ENCODE measurements at places on chromosomes 6 and 20. TPM values are rescaled to one million over a fixed set of nuclear protein-coding genes. Genes with fewer than 3 reads are reported as not detected.

The BTNL2 gene
- total RNA-seq = not detected

The PNLDC1 gene
- not detected for total RNA-seq

The STMND1 gene
- total RNA-seq = not detected

The FNDC1 gene
- 0.04 TPM for total RNA-seq

The EPPIN gene
- not detected for total RNA-seq

DNA sequence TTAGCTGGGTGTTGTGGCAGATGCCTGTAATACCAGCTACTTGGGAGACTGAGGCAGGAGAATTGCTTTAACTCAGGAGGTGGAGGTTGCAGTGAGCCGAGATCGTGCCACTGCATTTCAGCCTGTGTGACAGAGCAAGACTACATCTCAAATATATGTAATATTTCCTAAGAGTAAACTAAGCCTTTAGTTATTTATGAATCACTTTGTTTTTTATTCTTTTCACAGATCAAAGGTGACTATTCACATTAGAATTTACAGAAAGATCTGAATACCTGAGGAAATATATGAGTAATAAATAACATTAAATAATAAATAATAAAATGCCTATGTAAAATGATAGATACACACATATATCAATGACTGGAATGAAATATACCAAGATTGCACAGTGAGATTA is 630.8 kb upstream of the IMPG1 start:
- DNase-seq = no peak

- DNase-seq = no peak
These were observed 302.8 kb upstream of the RNF217 start for GRCh38 chr6:124659427-124659826.

DNA sequence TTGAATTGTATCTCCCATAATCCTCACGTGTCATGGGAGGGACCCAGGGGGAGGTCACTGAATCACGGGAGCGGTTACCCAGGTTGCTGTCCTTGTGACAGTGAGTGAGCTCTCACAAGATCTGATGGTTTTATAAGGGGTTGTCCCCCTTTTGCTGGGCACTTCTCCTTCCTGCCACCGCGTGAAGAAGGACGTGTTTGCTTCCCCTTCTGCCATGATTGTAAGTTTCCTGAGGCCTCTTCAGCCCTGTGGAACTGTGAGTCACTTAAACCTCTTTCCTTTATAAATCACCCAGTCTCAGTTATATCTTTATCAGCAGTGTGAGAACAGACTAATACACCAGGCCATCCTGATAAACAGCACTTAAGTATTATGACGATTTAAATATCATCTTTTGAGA is 9.0 kb upstream of the MRGBP start:
- no peak for DNase-seq

DNA sequence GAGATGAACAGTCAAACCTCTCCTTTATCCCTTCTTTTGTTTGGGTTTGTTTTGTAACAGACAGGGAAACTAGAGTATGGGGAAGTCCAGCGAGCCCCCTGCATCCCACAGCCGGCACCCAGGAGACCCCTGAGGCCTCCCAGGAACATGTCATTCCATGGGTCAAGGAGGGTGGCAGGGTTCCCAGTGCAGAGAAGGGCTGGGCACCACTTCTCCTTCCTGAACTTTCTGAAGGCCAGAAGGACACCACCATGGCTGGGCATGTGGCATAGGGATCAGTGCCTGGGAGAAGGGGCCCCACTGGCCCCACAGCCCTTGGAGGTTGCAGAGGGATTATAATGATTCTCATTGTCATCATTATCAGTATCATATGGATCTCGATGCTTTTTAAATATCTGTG is 13.9 kb upstream of the CST7 start:
- DNase-seq = no peak

GRCh38 chr6:18567380-18567779 is 180.2 kb downstream of the RNF144B start:
- no peak for DNase-seq

DNA sequence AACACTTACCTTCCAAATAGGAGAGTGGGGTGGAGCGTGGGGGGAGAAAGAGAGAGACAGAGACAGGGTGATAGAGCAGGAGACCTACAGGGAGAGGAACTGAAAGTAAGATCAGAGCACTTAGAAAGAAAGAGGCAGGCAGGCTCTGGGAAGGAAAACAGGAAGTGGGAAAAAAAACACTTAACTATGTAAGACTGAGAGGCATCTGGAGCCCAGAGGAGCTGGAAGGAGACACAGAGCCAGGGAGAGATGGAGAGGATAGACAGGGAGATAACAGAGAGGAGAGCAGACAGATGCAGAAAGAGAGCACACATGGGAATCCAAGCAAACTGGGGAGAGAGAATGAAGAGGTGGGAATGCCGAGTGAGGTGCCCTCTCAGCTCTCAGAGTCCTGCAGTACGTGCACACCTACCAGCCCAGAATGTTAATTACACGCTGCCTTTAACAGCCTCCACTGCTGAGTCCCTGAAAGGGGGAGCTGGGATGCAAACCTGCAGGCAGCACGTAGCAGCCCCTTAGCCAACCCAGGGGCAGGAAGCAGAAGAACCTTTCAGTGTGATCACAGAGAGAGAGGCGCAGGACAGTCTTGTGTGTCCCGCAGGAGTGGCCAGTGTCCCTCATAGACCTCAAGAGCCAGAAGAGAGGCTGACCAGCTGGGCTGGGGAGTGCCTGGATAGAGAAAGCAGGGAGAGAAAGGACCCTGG is 132.7 kb upstream of the LRFN2 start:
- no peak for DNase-seq

- DNase-seq = no peak
These were observed 86.1 kb downstream of the LINC00237 start for GRCh38 chr20:21019814-21020658.

DNA sequence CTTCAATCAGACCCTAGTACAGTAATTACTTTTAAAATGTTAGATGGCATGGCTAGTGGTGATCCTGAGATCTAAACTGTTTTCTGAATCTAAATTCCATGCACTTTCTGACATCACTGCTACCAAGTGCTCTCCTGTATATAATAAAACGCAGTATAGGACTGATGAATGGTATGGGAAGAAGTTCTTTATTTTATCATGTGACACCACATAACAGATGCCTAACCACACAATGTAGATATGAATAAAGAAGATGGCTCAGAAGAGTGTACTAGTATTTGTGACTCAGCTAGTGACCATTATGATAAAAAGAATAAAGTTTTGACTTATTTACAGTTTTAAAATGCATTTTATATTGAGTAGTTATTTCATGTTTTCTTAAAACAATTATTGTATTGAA is 8.5 kb downstream of the NDUFAF4 start:
- DNase-seq = no peak

DNA sequence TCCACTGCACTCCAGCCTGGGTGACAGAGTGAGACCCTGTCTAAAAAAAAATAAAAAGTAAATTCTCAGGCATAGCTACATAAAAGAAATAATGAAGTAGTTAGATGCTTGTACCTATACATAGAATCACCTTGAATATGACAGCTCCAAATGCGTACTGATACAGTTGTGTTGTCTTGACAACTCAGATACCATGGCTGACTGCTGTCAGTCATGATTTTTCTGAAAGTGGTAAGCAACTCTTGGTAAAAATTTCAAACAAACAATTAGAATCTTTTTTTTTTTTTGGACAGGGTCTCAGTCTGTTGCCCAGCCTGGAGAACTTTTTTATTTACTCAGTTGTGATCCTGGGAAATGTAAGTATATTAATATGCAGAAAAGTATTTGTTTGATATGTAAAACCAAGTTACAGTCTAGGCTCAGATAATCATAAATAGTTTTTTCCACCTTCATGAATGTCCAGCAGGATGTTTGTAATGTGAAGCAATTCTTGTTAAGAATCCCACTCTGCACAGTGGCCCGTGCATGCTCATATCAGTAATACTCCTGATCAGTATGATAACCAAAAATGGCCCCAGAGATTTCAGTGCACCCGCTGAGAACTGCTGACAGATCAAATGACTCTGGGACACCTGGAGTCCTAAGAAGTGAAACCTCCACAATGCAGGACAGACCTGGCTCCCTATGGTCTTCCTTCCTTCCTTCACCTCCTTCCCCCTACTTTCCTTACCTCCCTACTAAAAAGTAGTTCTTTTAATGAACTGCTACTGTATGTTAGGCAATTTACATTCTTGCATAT is 14.0 kb upstream of the MAPK13 start:
- DNase-seq = no peak

GRCh38 chr6:41503827-41504465 is 42.2 kb upstream of the FOXP4 start:
- DNase-seq = no peak

GRCh38 chr20:61896058-61896961 is 169.4 kb downstream of the TAF4 start:
- DNase-seq = no peak

DNA sequence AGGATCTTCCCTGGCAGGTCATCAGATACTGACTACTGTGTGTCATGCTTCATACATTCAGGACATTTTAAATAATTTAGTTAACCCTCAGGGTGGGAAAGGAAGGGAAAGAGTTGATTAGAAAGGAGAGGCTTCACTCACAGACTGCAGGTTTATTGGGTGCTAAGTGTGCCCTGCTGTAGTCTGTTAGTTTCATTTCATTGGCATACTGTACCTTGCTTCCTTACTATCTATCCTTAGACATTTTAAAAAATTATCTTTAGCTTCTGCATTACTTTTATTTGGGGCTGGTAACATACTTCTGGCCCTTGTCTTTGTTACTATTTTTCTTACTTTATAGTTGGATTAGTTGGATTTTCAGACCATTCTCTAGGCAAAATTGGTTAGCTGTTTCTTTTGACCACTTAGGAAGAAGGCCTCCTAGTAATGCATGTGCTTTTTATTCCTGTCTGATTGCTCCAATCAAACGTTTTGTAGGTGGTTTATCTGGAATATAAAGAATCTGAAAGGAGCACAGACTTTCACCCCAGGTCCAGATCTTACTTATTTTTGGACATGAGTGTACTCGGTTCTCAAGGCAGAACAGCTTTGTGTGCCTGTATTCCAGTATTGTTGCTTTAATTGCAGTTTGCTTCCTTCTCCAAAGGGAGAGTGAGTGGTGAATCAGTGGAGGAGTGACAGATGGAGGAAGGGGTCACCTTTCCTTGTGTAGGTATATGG is 82.7 kb upstream of the PRDM1 start:
- no peak for DNase-seq

DNA sequence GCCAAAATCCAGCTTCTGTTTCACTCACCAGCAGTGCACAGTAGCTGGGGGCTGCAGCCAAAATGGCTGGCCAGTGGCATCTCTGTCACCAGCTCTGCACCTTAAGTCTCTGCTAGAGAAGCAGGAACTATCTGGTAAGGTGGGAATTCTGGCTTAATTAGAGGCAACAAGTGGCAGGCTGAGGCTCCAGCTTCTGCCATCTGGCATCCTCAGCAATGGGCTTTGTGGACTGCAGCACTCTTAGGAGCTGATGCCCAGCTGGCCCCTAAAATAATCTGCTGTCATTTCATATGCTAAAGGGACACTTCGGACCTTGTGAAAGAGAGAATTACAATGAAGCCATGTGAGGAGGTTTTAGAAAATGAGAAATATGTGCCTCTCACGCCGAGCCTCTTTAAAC is 4.6 kb upstream of the CLDN20 start:
- no peak for DNase-seq

GRCh38 chr6:33571637-33572316 is 8.3 kb downstream of the BAK1 start:
- no peak for DNase-seq

DNA sequence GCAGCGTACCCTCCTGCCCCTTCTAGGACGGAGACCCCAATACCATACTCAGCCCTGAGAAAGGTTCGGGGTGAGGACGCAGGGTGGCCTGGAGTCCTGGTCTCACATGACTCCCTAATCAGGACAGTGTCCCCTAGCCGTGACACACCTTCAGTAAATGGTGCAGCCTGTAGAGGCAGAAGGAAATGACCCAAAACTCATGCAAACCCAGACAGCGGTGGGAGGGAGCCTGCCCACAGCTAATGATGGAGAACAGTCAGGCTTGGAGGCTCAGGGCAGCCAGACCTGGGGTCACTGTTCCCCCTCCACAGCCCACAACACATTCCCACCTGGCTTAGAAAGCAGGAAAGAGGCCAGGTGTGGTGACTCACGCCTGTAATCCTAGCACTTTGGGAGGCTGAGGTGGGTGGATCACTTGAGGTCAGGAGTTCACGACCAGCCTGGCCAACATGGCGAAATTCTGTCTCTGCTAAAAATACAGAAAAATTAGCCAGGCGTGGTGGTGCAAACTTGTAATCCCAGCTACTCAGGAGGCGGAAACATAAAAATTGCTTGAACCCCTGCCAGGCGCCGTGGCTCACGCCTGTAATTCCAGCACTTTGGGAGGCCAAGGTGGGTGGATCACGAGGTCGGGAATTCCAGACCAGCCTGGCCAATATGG is 8.8 kb upstream of the HMGA1 start:
- DNase-seq = no peak

DNA sequence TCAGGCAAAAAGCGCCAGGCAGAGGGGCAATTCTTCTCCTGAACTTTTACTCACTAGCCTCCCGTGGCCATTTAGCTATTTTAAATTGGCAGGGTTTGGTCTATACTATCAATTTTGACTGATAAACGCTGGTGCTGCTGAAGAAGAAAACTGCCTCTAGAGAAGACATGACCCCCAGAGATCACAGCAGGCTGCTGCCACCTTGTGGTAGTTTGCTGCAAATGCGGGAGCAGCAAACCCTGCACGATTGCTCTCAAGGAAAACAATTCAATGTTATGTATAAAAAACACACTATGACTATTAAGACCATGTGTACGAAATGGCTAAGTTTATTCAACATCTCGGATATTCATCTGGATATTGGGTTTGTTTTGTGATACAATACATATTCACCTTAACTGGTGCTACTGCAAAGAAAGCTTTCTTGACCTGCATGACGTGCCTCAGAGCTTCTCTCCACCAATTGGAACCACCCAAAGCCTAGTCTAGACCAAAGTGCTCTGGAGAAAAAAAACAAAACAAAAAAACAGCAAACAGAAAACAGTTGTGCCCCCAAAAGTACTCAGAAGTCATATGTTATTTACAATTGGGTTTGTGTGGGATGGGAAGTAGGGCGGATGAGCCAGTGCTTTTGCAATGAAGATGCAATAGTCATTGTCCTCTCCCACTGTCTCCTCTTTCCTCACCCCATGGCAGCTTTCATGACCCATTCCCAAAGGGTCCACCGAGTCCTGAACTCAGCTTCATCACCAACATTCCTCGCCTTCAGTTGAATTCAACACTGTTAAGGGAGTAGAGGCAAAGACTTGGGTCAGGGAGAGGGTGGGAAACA is 19.6 kb upstream of the IL17F start:
- no peak for DNase-seq

GRCh38 chr6:56875961-56876360 is 78.9 kb upstream of the BEND6 start:
- DNase-seq = no peak

Data from esophagus squamous epithelium (tissue), 5 donors.